ENCODE measurements at places on chromosomes 1 and 21.

DNA sequence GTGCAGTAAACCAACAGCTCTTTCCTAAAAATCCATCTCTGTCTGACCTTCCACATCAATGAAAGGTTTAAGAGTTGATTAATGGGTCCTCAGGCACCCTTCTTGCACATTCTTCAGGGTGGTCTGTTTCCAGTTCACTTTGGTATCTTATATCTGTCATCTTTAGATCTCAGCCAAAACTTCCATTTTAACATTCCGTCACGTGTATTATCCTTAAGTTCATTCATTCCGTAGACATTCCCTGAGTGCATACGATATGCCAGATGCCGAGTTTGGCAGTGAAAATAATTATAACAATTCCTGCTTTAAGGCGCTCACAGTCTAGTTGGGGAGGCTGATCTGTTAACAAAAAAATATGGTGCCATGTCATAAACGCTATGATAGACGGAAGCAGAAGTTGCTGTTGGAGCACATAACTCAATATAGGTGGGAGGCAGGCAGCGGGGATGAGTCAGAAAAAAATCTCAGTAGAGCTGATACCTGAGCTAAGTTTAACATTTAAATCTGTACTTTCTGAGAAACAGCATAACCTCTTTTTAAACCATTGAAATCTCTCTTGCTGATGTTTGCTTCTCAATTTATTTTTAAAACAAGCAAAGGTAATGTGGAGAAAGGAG is 59.6 kb upstream of the HOOK1 start:
- no peak for DNase-seq

GRCh38 chr1:209368864-209369598 is 214.5 kb upstream of the CAMK1G start:
- DNase-seq = no peak

DNA sequence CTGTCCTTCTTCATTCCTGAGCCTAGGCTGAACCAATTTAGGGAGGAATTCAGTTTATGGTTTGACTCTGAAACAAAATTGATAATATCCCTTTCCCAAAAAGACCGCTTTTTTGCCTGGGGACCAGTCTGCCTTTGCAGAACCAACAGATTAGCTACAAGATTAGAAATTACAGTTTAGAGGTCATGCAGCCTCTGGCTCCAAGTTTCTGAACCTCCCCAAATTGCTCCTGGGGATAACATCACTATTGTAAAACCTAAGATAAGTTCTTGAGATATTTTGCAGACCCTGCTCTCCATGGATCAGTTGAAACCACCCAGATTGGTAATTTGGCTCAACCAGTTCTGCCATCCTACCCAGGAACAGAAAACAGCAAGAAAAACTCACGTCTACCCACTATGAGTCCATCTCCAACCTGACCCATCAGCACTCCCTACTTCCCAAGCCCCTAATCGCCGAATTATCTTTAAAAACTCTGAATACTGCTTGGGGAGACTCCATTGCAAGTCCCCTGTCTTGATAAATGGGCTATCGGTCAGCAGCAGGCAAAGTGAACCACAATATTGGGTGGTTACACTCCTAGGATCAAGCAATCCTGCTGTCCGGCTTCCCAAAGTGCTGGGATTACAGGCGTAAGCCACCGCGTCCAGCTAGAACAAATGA is 605 bp upstream of the RABGGTB start:
- DNase-seq = no peak

DNA sequence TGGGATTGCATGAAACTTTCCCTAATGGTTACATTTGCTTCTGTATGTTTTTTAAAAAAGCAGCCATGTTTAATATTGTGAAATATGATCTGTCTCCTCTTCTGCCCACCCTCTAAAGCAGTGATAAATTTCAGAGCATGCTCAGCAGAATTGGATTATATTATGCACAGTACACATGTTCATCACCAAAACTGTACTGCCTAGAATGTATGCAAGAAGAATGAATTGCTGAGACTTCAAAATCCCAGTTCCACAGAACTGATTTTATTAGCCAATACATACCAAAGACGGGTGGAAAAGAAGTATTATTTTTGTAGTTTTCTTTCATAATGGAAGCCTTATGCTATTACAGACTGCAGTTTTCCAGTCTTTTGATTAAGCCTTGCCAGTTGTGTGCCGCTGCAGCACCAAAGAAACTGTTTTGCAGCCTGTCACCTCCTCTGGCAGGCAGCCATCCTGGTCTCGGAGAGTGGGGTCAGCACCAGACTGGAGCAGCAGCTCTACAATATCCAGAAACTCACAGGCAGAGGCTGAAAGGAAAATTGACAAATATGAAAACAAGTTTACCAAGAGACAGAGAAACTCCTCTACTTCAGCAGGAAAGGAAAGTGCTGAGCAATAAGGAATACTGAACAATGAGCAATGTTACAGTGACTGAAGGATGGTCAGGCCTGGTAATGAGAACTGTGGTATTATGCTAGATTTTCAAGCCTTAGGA is 58.1 kb downstream of the LHX4 start:
- no peak for DNase-seq

- no peak for DNase-seq
Measured at GRCh38 chr1:16375521-16376340, 8.7 kb downstream of the SZRD1 start.

DNA sequence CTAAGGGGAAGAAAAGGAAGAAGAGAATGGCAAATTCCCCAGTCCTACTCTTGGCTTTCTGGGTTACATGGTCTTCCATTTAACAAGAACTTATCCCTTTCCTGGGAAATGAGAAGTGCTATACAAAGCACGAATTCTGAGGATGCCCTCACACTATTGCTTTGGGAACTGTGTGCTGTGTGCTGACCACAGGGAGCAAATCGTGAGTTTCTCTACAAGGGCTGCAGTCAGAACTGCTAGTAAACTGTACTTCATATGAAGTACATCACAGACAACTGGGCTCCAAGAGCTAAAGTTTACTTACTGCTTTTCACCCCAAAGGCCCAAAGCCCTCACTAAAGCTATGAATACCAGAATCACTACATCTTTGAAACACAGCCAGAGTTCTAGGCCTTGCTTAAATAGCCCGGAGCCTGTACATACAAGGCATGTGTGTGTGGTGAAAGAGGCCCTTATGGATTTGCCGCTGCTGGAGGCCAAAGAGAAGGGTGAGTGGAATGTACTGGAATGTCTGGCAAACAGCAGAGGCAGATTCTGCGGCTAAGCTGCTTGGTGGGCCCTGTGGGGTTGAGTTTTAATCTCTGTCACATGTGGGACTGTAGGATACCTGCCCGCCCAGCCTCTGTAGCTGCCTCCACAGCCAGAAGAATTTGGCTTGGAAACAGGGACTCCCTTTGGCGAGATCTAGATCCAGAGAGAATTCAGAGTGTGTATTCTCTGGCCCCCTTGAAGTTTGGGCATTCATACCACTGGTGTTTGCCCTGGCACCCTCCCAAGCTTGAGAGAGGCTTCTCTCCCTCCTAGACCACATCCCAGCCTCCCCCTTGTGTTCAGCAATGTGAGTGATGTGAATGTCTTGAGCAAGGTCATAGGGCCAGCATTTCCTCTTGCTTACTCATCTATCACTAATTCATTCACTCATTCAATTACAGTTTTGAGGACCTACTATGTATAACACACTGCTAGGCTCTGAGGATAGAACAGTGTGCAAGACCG is 21.9 kb upstream of the TRIM67 start:
- no peak for DNase-seq

- DNase-seq = no peak
Measured at GRCh38 chr1:234515821-234516241, 36.9 kb upstream of the TARBP1 start.

DNA sequence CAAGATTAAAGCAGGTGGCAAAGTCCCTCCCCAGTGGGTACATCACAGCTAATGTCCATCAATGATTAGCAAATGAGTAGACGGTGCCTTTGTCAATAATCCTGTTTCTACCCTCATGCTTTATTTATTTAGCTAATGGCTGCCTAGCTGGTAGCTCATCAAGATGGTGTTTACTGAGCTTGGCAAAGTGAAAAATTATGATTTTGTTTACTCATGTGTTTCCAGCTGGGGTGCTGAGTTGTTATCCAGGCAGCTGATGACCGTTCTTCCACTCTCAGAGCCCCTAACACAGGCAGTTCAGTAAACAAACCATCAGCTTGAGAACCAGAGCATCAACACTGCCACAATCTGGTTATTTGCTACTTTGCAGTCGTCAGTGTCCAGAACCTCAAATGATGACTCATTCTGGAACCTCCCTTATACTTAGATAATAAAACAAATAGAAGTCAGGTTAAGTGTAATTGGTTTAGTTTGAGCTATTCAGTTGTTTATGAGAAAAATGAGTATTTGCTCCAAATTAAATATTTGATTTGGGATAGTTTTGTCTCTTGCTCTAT is 163.9 kb downstream of the ST6GALNAC5 start:
- no peak for DNase-seq

DNA sequence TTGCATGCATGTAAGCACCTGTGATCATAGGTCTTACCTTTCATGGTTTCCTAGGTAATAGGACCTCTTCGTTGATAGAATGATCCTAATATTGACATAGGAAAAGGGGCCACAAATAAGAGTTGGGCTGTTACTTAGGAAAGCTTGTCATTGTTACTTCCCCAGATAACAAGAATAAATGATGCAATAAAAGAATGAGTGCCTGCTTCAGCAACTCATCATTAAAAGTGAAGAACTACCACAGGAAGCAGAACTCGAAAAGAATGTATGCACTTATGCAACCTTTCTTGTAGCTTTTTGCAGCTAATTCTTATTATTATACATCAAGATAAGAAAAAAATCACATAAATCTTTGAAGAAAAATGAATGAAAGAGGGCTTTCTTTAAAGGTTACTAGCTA is 548.6 kb downstream of the LTN1 start:
- DNase-seq = no peak

GRCh38 chr1:39238476-39238875 is 34.0 kb downstream of the MACF1 start:
- DNase-seq = no peak

DNA sequence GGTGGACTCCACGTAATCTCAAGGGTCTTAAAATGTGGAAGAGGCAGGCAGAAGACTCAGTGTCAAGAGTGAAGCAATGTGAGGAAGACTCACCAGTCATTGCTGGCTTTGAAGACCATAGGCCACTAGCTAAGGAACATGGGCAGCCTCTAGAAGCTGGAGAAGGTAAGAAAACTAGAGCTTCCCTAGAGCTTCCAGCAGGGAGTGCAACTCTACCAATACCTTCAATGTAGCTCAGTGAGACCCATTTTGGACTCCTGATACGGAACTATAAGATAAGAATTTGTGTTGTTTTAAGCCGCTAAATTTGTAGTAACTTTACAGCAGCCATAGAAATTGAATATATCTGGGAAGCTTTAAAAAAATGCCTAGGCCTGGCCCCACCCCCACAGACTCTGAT is 18.9 kb downstream of the METTL13 start:
- DNase-seq = no peak

GRCh38 chr1:167717351-167717750 is 4.4 kb upstream of the MPZL1 start:
- no peak for DNase-seq

DNA sequence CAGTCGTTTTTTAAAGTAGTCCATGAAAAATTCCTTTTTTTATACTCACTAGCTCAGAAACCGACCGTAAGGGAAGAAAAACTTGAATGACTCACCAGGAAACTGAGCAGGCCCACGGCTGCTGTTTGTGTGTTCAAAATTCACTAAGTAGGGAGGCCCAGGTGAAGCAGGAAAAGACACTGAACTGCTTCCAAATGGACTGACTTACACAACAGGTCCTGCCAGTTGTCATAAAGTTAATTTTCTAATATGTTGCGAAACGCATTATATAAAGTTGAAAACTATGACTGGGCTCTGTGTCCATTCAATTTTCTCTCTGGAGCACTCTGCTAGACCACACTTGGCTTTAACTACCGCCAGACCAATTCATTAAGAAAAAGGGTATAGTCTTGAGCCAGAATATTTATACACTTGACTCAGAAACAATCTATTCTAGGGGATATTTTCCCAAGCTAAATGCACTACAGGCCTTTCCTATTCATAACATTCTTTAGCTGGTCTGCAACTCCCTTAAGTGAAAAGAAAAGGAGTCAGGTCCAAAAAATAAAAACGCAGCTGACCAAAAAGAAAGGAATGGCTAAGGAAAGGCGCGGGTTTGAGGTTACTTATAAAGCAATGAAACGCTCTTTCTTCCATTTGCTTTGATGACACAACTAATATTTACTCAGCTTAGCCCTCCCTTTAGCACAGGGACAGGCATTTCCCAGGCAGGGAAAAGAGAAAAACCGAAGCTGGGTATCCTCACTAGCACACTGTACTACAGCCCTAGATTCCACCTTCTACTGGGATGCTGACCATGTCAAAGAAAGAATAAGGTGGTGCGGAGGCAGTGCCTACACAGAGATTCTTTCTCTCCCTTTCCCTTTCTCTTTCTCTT is 306.3 kb upstream of the ESRRG start:
- no peak for DNase-seq

Data from GM18507 (cell line).